Heart right ventricle (tissue), 16 donors: ENCODE measurements at places on chromosomes 16 and 17.

DNA sequence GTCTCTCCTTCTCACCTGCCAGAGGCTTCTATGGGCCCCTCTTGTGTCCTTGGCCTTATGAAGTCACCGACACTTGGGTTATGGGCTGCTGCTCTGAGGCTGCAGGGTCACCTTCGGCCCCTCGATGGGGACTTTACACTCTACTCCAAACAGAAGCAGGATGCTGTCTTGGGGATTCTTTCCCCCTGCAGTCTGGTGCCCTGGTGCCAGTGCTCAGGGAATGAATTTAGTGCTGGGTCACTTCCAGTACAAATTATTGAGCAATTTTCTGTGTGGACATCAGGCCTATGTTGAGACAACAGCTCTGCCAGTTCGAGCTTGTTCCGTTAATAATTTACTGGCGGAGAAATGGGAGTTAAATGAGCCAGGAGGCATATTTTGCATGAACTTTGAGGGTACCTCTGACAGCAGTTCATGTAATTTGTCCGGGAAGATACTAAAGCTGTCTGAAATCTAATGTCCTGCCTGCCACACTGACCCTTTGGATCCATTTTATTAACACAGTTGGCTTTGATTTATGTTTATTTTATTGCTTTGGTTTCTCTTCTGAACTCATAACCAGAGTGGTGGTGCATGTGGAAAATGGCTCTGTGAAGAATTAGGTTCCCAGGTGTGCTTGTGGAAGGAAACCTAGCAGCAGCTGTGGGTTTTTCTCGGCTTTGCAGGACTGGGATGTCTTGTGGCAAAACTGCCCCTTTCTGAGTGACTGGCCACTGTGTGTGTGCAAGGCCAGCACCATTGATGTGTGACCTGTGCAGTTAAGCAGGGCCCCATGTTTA is 34.1 kb upstream of the DHX8 start:
- no peak for DNase-seq

DNA sequence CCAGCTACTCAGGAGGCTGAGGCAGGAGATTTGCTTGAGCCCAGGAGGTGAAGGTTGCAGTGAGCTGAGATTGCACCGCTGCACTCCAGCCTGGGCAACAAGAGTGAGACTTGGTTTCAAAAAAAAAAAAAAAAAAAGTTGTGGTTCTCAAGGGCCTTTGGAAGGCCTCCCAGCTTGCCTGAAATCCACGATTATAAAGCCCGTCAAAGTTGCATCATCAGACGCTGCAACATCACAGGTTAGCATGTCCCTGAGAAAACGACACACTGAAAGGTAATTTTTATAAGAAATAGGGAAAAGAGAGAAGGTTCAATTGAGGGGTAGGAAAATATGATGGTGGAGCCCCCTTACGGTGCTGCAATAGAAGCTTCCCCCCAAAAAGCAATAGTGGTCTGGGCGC is 4.6 kb upstream of the LYZL6 start:
- no peak for DNase-seq

GRCh38 chr17:78517421-78517820 is 59.8 kb downstream of the DNAH17 start:
- DNase-seq = no peak

- peak; percentile 3 for DNase-seq
Measured at GRCh38 chr16:6081320-6081976, 983.9 kb upstream of the EEF2KMT start.

- DNase-seq = no peak
Measured at GRCh38 chr17:37708008-37708615, 36.7 kb downstream of the HNF1B start.

DNA sequence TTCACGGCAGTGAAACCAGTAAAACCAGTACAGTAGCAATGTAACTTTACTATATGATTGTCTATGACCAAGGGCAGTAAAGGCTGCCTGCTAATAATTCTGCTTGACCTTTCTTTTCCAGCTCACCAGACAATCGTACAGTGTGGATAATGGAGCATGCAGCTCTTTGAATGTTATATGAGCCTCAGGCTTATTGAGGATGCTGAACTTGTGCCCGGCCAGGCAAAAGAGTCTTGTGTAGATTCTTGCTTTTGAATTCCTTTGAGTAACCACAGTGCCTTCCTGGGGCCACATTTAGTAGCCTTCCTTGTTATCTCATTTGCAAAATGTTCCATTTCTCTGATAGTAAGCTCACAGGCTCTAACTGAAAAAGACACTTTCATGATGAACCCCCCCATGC is 131.8 kb downstream of the CDH11 start:
- DNase-seq = no peak

DNA sequence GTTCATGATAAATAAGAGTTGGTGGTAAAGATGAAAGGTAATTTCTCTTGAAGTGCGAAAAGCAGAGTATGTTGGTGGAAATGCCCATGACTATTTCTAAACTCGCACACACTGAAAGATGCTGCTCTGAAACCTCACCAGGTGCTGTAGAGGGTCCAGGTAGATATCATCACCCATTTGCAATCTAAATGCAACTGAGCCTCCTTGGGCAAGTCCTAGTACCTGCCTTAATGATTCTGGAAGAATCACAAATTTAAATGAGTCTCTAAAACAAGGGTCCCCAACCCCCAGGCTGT is 5.9 kb upstream of the MMD start:
- no peak for DNase-seq

DNA sequence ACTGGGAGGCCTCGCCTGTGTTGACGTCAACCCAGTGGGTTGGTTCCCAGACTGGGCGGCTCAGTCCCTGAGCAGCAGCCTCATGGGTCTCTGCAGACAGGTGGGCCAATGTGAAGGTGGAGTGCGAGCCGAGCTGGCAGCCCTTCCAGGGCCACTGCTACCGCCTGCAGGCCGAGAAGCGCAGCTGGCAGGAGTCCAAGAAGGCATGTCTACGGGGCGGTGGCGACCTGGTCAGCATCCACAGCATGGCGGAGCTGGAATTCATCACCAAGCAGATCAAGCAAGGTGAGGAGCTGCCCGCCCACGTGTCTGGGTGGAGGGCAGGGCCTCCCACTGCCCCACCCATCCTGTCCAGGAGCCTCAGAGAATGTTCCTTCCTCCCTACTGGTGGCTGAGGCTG is 44.1 kb downstream of the MRC2 start:
- no peak for DNase-seq

DNA sequence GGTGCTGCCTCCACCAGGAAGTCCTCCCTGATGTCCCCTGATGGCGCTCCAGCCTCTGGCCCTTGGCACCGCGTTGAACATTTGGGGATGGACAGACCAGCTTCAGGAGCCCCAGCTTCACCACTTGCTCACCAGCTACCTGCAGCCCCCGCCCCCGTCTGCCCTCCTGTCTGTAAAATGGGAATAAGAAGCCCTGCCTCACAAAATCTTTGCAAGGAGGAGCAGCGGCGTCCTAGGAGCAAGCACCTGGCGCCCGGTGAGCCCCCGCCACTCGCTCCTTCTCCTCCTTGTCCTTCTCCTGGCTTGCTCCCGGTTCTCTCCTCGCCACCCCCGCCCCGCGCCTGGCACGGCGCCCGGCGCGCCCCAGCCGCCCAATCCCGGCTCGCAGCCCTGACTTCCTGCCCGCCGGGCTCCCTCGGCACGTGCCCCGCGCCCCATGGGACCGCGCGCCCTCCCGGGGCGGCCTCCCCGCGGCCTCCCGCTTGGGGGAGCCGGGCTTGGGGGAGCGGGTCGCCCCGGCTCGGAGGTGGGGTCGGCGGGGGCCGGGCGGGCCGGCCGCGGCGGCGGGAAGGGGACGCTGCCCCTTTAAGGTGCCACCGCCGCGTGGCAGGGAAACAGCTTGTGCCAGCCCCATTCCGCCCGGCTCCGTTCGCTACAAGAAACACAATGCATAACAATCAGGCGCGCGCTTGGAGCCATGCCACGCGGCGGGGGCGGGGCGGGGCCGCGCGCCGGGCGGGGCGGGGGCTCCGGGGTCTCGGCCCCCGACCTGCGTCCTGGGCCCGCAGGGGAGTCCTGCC is 9.1 kb upstream of the PPP1R1B start:
- DNase-seq = peak; percentile 48
